ENCODE measurements at places on chromosomes 3 and 15.

DNA sequence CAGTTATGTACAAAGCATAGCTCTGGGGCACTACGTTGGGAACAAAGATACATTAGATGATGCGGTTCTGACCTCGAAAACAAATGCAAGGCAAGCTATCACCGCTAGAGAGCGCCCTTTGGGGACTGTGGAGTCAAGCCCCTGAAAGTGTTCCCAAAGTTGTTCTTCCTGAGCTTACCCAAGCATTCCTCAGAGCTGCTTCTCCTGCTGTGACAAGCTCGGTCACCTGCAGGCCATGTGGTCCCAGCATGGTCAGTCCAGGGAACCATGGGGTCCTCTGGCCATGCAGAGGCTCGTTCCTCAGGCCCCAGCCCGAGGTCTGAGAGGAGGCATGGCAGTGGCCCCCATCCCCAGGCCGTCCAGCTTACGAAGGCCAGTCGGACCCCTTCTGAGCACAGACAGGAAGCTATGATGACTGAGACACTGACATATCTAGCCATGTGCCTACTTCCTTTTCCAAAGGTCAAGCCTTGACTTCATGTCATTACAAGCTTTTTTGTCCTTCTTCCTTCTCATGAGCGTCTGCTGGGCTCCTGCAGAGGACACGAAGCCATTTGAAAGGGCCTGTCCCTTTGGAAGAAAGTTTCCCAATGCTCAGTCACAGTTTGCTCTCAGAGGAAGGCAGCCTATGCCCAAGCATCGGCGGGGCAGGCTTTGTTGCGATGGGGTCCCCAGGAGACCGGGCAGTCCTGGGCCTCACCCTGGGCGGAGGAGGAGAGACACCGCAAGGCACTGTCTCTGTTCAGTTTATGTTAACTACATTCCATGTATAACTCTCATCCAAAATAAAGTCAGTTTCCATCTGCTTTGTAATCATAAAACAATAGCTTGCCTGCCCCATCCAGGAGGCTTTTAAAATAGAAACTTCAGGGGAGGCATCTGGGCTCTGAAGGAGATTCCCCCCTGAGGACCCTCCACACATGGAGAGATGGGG is 79.3 kb downstream of the ATP10A start:
- peak; percentile 74 for DNase-seq

GRCh38 chr3:127392156-127392490 is 104.3 kb upstream of the PRR20G start:
- no peak for DNase-seq

DNA sequence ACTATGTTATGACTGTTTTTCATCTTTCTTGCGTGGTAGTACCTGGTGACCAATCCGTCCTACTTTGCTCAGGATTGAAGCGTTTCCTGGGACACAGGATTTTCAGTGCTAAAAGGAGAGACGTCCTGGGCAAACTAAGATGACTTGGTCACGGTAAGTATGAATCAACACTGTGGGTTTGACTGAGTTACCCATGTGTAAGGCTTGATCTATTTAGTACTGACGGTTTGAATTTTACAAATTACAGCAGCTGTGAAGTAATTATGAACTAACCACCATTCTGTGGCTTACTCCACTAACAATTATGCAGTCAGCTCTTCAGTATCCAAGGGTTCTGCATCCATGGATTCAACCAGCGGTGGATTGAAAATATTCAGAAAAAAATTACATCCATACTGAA is 172.9 kb upstream of the FEZF2 start:
- no peak for DNase-seq

DNA sequence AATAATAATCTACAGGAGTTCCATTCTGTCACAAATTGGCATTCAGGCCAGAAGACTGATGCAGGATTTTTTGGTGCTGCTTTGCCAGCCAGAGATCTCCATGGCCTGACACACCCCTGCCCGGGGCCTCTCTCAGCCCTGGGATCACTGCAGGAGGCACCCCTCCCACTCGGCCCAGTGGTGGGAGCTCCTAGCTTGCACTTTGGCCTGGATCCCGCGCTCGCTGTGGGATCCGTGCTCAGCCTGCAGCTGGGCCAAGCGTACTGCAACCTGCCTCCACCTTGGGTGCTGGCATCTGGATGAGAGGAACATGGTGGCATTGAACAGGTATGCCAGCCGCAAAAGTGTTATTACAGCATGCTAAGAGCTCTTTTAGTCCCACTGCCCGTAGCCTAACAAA is 656.7 kb upstream of the CCDC54 start:
- no peak for DNase-seq

DNA sequence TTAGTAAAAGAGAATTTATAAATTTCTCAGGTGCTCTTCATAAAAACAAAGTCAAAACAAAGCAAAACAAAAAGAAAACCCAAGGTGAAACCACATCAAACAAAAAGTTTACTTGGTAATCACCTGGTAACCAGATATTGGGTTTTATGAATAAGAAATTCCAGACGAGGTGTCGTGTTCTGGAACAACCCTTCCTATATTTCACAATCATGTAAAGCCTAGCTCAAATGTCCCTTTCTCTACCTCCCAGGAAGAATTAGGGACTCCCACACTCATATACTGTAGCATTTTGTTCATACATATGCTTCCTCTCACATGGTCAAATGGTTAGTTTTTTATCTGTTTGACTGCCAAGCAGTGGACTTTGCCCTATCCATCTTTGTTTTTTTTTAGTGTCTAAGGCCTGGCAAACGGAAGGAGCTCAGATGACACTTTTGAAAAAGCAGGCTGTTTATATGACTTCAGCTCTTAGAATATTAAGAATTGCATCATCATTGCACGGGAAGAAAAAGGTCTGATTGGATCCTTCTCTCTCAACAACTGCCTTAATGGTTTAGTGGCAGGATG is 326.7 kb upstream of the TBL1XR1 start:
- DNase-seq = no peak

- DNase-seq = no peak
Measured at GRCh38 chr3:45628746-45629145, 34.2 kb downstream of the LIMD1 start.

GRCh38 chr3:46527239-46527638 is 29.5 kb downstream of the RTP3 start:
- DNase-seq = no peak
